Stimulated activated CD4-positive, alpha-beta T cell treated with anti-CD3 and anti-CD28 coated beads, Interleukin-15, amount 100 ng/mL, for 48 hours (primary cell): ENCODE measurements at places on chromosomes 16 and 17.

GRCh38 chr17:21388944-21389343 lies 12.8 kb downstream of the KCNJ12 start:
- no peak for DNase-seq

GRCh38 chr16:67301080-67301782 lies 21.9 kb downstream of the PLEKHG4 start:
- no peak for DNase-seq

DNA sequence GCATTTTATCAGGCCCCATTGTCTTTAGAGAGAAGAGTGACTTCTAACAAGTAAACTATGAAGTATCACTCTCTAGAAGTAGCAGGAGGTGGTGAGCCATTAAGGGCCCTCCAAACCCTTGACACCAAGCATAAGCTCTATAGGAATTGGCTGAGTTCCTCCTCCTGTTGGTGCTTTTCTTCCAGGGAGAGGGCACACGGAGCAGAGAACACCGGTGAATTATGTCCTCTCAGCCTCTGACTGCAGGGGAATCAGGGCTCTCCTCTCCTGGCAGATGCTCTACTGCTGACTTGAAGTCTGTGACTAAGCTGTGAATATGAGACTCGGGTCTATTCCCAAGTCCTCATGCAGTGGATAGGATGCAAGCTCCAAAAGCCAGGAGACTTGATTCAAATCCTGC lies 32.3 kb downstream of the CHD9 start:
- no peak for DNase-seq

- DNase-seq = no peak
Observed at GRCh38 chr17:72152387-72152929, 31.6 kb downstream of the SOX9 start.

DNA sequence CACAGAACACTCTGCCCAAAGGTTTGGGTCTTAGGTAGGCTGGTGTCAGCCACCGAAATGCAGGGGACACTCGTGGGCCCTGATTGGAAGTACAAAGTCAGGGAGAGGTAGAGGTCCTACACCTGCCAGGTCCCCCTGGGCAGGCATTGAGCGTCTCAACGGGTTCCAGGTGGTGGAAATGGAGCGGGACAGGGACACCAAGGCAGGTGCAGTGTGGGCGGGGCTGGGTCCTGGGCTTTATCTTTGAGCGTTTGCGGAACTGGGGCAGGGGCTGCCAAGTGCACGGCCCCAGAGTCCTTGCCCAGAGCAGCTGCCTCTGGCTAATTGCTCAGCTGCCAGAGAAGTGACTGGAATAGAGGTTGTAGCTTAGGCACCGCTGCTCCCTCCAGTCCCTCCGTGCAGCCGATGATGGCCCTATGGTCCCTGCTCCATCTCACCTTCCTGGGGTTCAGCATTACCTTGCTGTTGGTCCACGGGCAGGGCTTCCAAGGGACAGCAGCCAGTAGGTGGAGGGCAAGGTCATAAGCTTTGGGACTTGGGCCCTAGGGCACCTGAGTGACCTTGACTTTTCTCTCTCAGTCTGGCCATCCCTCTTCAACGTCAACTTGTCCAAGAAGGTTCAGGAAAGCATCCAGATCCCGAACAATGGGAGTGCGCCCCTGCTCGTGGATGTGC lies at the start of gene ZACN:
TSS of gene ZACN (plus strand) at position 323 of the 675 bp plus-strand sequence. CDS start at position 406, 83 bp downstream.
- DNase-seq = no peak

- DNase-seq = peak; percentile 76
Observed at GRCh38 chr16:70737377-70738082, 51.7 kb upstream of the MTSS2 start.

DNA sequence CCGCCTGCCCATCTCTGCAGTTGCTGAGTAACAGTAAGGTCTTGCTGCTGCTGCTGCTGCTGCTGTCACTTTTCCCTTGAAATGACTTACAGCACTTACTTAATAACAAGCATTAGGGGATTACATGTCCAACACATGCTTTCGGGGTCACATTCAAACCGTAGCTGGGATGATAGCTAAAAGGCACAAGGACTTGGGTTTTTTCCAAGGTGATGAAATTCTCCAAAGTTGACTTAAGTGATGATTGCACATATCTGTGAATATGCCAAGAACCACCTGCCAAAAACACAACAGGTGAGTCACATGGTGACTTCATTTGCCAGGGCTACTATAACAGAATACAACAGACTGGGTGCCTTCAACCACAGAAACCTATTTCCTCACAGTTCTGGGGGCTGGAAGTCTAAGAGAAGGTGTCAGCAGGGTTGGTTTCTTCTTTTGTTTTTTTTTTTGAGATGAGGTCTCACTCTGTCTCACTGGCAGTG lies 121.9 kb upstream of the TNRC6C start:
- peak; percentile 41 for DNase-seq

DNA sequence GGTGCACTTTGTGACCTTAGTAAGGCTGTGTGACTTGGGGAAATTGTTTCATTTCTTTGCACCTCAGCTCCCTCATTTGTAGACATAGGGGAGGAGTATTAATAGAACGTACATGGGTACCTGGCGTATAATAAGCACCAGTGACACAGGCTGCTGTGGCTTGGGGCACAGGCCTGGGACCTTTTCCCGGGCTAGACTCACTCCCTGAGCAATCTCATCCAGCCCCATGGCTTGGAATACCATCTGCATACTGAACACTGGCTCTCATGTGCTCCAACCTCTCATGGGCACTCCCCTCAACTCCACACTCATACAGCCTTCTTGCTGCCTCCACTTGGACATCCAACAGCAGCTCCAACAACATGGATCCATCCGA lies 41.0 kb upstream of the MRPS23 start:
- no peak for DNase-seq

DNA sequence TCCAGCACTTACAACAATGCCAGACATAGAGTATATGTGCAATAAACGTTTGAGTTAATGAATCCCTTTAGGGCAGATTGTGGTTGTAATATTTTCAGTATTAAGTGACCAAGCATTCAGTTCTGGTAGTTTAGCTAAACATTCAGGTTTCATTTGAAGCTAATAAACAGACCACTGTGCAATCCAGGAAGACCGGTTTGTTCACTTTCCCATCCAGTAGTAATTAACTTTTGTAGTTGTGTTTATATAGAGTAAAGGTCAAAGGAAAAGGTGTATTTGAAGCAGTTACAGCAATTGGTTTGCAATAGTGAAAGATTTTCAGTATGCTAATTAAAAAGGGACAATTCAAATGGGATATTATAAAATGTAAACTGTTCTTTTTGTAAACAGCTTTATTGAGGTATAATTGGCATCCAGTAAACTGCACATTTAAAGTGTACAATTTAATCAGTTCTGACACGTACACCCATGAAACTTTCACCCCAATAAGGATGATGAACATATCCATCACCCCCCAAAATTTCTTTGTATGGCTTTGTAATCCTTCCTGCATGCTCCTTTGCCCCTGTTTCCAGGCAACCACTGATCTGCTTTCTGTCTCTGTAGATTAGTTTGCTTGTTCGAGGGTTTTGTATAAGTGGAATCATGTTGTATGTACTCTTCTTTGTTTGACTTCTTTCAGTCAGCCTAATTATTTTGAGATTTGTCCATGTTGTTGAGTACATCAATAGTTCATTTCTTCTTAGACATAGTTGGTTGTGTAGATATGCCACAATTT lies 26.3 kb downstream of the MRTFB start:
- no peak for DNase-seq

- no peak for DNase-seq
Observed at GRCh38 chr16:25707553-25707952, 15.8 kb downstream of the HS3ST4 start.

- no peak for DNase-seq
Observed at GRCh38 chr16:72935896-72936295, 112.0 kb downstream of the ZFHX3 start.

- DNase-seq = no peak
Observed at GRCh38 chr16:87585442-87586200, 16.7 kb upstream of the JPH3 start.

- no peak for DNase-seq
Observed at GRCh38 chr17:6392609-6393350, 42.1 kb downstream of the AIPL1 start.

DNA sequence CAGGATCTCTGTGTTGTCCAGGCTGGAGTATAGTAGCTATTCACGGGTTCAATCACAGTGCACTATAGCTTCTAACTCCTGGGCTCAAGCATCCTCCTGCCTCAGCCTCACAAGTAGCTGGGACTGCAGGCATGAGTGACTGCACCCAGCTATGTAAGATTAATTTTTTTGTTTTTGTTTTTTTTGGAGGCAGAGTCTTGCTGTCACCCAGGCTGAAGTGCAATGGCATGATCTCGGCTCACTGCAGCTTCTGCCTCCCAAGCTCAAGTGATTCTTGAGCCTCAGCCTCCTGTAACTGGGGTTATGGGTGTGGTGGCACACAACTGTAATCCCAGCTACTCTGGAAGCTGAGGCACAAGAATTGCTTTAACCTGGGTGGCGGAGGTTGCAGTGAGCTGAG lies 15.8 kb downstream of the PPM1D start:
- DNase-seq = no peak

DNA sequence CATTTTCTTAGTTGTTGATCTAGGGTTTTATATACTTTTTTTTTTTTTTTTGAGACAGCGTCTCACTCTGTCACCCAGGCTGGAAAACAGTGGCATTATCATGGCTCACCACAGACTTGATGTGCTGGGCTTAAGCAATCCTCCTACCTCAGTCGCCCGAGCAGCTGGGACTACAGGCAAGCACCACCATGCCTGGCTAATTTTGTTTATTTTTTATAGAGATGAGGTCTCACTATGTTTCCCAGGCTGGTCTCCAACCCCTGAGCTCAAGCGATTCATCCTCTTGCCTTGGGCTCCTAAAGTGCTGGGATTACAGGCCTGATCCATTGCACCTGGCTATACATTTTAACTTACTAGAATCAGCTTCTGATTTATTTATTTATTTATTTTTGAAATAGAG lies 34.2 kb upstream of the ATP2A3 start:
- no peak for DNase-seq

DNA sequence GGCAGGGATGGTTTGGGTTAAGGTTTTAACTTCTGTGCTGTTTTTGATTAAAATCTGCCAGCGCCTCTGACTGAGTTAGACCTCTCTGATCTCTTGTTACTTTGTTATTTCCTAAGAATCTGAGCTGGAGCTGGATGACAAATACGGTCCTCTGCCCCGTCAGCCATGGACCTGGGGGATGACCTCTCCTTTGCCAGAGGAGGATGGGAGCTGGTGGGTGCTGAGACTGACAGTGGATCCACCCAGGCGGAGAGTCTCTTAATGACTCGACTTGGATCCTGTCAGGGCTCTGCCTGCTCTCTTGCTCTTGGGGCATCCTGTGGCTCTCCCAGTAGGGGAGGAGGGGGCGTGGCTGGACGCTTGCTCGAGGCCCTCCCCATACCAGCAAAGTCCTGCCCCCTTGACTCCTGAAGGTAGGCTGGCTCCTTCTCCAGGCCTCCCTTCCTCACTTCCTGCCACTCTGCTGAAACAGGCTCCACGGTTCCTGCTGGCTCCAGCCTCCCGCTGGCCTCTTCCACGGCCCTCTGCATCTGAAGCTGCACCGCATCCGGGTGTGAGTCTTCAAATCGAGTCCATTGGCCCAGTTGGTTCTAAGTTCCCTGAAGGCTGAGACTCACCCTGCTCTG lies 24.8 kb upstream of the MAP3K14 start:
- DNase-seq = no peak

- peak; percentile 70 for DNase-seq
Observed at GRCh38 chr16:57084257-57084770, 8.1 kb upstream of the CPNE2 start.

GRCh38 chr16:92431-93339 lies 14.7 kb downstream of the MPG start:
- no peak for DNase-seq

DNA sequence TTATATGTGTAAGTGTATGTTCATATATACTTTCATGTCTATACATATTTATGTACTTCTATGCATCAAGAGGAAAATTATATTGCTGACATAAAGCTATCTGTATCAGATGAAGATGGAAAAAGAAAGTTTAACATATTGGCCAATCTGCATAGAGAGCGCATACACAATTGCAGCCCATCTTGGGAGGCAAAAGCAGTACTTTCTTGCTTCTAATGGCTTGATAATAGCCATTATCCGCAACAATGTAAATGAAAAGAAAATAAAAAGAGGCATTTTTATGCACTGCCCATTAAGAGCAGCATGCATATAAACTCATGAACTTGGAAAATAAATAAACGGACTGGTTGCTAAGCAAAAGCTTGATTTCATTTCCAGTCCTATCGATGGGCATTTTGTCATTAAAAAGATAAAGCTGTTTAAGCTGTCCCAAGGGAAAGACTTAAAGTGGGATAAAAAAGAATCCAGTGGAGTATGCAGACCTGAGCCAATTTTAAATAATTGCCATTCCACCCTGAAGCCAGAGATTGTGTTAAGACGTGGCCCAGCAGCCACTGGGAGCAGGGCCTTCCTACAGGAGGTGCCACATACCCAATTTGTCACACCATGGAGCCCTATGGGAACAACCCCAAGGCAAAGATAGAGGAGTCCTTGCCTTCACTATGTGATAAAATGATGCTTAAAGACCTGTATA lies 183.6 kb upstream of the CDH11 start:
- DNase-seq = no peak

DNA sequence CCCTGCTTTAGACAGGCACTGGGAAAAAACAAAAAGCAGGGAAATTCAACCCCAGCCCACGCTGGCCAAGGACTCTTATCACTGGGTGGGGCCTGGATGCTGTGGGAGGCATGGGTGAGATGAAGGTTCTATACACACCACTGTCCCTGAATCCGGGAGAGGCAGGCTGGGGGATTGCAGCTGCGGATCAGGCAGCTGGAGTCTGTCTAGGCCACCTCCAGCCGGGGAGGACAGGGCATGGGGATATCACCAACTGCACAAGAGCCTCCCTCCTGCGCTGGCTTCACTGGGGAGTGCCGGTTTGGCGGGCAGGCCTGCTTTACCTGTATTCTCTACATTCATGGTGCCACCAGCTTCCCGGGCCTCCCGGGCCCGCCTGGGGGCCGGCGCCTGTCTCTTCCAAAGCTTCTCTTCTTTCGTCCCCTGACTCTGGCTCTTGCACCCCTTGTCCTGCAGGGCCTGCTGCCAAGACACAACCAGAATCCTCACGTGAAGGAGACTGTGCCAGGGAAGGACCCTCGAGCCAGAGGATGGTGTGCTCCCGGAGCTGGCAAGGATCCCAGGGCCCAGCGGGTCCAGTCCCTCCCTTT lies 13.9 kb downstream of the KIFC3 start:
- no peak for DNase-seq

DNA sequence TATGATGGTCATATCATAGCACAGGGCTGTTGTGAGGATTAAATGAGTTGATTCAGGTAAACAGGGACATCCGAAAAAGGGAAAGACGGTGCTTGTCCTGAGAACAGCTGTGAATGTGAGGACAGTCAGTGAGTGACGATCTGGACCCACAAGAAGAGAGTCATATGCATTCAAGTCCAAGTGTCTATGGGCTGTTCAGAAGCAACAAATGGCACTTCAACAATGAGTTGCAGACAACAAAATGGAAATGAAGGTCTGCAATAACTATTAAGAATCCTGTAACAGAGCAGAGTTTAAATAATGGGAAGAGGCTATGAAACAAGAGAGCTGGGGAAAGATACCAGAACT lies 100.3 kb downstream of the ADCY9 start:
- DNase-seq = no peak

- no peak for DNase-seq
Observed at GRCh38 chr17:78125976-78126894, 2.3 kb downstream of the TMC6 start.

- DNase-seq = no peak
Observed at GRCh38 chr16:65739518-65739917, 617.7 kb upstream of the CDH11 start.
